Activated naive CD4-positive, alpha-beta T cell treated with anti-CD3 and anti-CD28 coated beads for 36 hours (primary cell): ENCODE measurements at places on chromosomes 11 and 22. TPM values are rescaled to one million over a fixed set of nuclear protein-coding genes. Genes with fewer than 3 reads are reported as not detected.

CCDC157 gene
- total RNA-seq = 1.1 TPM

SEZ6L gene
- not detected for total RNA-seq

SLCO2B1 gene
- total RNA-seq = not detected

OR4C6 gene
- total RNA-seq = not detected

ADORA2A gene
- 38.0 TPM for total RNA-seq

EXT2 gene
- 23.8 TPM for total RNA-seq

CARD10 gene
- total RNA-seq = not detected

ABCG4 gene
- total RNA-seq = 0.31 TPM

- no peak overlapping the region for H3K4me3 ChIP-seq
- no peak overlapping the region for H3K27ac ChIP-seq
- peaks cover 44% of the 10 kb centered on the region for H3K4me1 ChIP-seq
- no peaks in the 10 kb centered on the region for H3K36me3 ChIP-seq
Measured at GRCh38 chr11:118012083-118012669, 26.0 kb downstream of the IL10RA start.

DNA sequence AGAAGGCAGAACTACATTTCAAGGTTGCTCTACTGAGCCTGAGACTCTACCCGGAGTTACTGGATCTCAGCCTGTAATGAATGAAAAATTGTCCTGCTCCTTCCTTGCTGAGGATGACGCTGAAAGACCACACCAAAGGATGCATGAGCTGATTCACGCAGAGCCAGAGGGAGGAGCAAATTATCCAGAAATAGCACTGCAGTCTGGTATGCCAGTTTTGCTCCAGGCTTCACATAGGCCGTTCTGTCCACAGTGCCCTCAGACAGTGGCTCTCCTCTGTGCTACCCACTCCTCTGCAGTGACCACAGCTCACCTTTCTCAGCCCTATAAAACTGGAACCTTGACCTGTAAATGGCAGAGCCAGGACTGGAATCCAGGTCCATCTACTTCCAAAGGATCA is 79.3 kb upstream of the GALNT18 start:
- H3K27me3 ChIP-seq = peaks cover 9% of the 10 kb centered on the region
- no peaks in the 10 kb centered on the region for H3K36me3 ChIP-seq
- DNase-seq = no peak
- no peaks in the 10 kb centered on the region for H3K4me1 ChIP-seq

- H3K4me3 ChIP-seq = no peak overlapping the region
- H3K27ac ChIP-seq = no peak overlapping the region
- H3K36me3 ChIP-seq = no peaks in the 10 kb centered on the region
Measured at GRCh38 chr11:61491736-61492395, 16.7 kb upstream of the LRRC10B start.

- no peak for DNase-seq
- no peak overlapping the region for H3K4me3 ChIP-seq
- no peaks in the 10 kb centered on the region for H3K4me1 ChIP-seq
Measured at GRCh38 chr11:72935700-72936099, 121.5 kb downstream of the ATG16L2 start.

DNA sequence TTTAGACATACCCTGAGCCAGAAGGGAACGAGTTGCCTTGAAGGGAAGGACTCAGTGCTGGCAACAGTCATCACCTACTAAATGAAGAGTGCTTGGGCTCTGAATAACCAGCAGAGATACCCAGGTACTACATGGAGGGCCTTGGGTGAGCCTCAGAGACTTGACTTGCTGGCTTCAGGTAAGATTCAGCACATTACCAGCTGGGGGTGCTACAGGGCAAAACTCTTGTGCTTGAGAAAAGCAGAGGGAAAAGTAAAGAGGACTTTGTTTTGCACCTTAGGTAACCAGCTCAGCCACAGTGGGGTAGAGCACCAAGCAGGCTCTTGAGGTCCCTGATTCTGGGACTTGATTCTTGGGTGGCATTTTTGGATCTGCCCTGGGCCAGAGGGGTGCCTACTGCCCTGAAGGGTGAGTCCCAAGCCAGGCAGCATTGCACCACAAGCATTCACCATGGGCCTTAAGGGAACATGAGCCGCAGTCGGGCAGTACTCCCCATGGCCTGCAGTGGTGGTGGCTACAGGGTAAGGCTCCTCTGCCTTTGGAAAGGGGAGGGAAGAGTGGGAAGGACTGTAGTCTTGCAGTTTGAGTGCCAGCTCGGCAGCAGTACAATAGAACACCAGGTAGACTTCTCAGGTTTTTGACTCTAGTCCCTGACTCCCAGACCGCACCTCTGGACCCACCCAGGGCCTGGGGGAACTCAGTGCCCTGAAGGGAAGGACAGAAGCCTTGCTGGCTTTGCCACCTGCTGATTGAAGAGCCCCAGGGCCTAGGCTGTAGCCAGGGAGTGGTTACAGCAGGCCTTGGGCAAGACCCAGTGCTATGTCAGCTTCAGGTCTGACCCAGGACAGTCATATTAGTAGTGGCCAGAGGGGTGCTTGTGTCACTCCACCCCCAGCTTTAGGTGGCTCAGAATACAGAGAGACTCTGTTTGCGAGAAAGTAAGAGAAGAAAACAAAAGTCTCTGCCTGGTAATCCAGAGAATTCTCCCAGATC is 22.7 kb upstream of the PLEKHA7 start:
- peaks cover 7% of the 10 kb centered on the region for H3K36me3 ChIP-seq
- H3K27ac ChIP-seq = no peak overlapping the region
- peak; percentile 32 for DNase-seq
- no peaks in the 10 kb centered on the region for H3K27me3 ChIP-seq
- H3K4me1 ChIP-seq = no peaks in the 10 kb centered on the region

- H3K27me3 ChIP-seq = no peaks in the 10 kb centered on the region
- no peak for DNase-seq
- H3K27ac ChIP-seq = no peak overlapping the region
- H3K36me3 ChIP-seq = no peaks in the 10 kb centered on the region
- H3K4me3 ChIP-seq = no peak overlapping the region
Measured at GRCh38 chr11:117923773-117924172, 5.4 kb downstream of the TMPRSS13 start.

DNA sequence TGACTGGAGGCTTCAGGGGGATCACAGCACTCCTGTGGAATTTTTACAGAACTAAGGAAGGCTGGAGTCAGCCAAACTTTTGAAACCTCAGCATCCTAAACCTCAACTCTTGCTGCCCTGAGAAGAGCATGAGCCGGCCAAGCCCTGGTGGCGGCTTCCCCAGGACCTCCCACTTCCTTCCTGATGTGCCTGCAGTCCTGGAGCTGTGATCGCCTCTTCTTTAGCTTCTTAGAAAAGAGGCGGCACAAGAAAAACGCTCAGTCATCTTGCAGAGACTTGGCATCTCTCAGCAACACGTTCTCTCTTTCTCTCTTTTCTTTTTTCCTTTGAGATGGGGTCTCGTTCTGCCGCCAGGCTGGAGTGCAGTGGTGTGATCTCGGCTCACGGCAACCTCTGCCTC is 40.4 kb upstream of the AMPD3 start:
- H3K4me3 ChIP-seq = peak overlapping the region; percentile 16
- H3K4me1 ChIP-seq = peaks cover 17% of the 10 kb centered on the region
- no peaks in the 10 kb centered on the region for H3K27me3 ChIP-seq
- no peak overlapping the region for H3K27ac ChIP-seq
- peak; percentile 29 for DNase-seq

- no peak for DNase-seq
- H3K27ac ChIP-seq = no peak overlapping the region
- H3K4me3 ChIP-seq = no peak overlapping the region
- H3K36me3 ChIP-seq = no peaks in the 10 kb centered on the region
- peaks cover 2% of the 10 kb centered on the region for H3K4me1 ChIP-seq
Measured at GRCh38 chr11:61731211-61731951, 21.1 kb upstream of the MYRF start.

DNA sequence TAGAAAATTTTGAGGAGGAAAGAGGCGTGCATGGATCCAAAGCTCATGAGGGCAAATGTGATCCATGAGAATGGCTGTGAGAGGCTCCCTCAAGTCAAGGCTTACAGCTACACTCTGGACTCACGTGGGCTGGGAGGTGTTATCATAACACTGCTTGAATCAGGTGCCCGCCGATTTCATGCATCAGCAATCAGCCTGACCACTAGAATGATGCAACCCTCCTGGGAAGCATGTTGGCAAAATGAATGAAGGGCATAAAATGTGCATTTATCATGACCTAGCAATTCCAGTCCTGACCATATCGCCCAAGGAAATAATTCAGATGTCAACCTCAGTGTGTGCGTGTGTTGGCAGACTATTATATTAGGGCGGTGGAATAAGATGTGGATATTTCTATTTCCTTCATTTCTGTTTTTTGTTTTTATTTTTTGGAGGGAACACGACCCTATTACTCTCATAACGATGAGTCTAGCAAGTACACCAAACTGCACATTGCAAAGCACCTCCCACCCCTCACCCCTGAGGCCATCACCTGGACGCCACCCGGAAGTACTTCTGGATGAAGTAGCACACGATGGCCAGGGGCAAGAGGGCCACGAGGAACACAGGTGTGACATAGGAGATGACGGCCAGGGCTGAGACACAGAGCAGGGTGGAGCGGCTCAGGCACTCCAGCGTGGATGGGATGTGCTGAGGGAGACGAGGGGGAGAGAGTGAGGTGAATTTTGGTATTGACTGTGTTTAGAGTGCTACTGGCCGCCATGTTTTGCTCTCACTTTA is 15.7 kb upstream of the KCNJ11 start:
- H3K36me3 ChIP-seq = no peaks in the 10 kb centered on the region
- no peak overlapping the region for H3K27ac ChIP-seq
- H3K27me3 ChIP-seq = no peaks in the 10 kb centered on the region
- no peaks in the 10 kb centered on the region for H3K4me1 ChIP-seq

DNA sequence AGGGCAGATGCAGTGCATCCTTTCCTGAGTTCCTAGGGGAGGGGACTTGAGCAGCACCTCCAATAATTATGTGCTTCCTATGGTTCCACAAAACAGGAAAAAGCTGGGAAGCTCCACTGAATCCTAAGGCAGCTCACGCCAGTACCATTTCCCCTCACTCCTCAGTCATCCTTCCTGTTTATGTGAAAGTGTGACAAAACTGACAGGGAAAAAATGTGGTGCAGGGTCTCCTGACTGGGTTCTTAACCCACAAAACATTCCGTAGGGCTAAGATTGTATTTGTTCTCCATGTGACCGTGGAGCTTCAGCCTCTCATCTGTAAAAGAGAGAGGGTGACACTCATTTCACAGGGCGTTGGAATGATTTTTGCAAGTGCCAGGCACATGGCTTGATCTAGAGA is 12.2 kb upstream of the LYVE1 start:
- H3K27ac ChIP-seq = no peak overlapping the region
- no peak for DNase-seq
- H3K4me3 ChIP-seq = no peak overlapping the region
- H3K4me1 ChIP-seq = no peaks in the 10 kb centered on the region

- no peak overlapping the region for H3K27ac ChIP-seq
- peaks cover 2% of the 10 kb centered on the region for H3K36me3 ChIP-seq
- H3K4me1 ChIP-seq = peaks cover 3% of the 10 kb centered on the region
Measured at GRCh38 chr22:17830043-17830961, 56.0 kb upstream of the BID start.

GRCh38 chr22:30301995-30302809 is 12.9 kb upstream of the CASTOR1 start:
- H3K4me3 ChIP-seq = peak overlapping the region; percentile 30
- H3K27me3 ChIP-seq = no peaks in the 10 kb centered on the region

GRCh38 chr22:45425531-45426265 is 12.2 kb downstream of the RIBC2 start:
- peaks cover 4% of the 10 kb centered on the region for H3K36me3 ChIP-seq
- no peaks in the 10 kb centered on the region for H3K27me3 ChIP-seq
- DNase-seq = no peak
- H3K27ac ChIP-seq = no peak overlapping the region
- H3K4me1 ChIP-seq = no peaks in the 10 kb centered on the region

DNA sequence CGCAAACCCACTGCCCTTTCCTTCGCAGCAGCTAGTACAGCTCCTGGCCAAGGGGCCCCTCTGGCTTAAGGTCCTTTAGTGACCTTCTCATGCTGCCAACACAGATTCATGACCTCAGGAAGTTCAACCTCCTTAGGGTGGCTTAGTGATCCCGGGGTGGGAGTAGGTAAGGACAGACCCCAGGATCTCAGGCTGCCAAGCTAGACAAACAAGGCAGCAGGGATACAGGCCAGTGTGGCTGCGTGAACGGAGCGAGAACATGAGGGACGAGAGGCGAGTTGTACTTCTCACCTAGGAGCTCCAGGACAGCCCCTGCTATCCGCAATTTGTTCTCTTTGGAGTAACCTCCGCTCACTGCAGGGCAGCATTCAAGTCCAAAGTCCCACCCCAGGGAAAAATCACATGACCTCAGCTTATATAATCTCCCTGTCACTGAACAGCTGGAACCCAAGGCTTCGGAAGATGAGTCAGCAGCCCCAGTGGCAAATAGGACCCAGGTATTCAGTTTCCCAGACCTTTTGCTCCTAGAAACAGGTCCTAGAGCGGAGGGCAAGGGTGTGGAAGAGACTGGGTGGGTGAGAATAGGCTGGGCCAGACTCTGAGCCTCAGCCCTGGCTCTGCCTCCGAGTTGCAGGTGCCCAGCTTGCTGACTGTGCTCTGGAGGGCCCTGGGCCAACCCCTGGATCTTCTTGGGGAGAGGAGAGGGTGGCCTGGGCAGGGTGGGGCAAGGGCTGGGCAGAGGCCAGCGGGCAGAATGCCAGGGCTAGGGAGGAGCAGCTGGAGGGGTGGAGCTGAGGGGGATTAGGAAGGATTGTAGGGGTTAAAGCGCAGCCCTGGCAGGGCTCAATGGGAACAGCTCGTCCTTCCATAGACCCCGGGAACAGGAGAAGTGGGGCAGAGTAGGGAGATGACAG is 13.1 kb downstream of the USP2 start:
- no peaks in the 10 kb centered on the region for H3K36me3 ChIP-seq
- peaks cover 6% of the 10 kb centered on the region for H3K4me1 ChIP-seq
- H3K4me3 ChIP-seq = no peak overlapping the region

GRCh38 chr22:35379146-35379993 is 1.5 kb upstream of the HMOX1 start:
- H3K36me3 ChIP-seq = no peaks in the 10 kb centered on the region
- no peak for DNase-seq
- no peak overlapping the region for H3K27ac ChIP-seq
- H3K27me3 ChIP-seq = peaks cover 28% of the 10 kb centered on the region

DNA sequence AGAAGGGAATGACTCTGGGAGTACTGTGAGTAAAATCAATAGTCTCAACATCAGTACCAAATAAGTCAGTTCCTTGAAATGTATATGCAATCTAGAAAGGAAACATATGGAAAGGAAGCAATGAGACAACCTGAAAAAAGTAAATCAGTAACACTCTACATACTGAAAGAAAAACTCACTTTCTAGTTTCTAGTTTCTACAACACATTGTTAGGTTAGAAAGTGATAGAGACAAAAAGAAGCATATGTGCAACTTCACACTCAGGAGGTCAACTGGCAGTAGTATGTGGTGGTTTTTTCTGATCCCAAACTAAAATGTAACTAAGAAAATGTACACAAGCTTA is 156.5 kb upstream of the SOX6 start:
- H3K27me3 ChIP-seq = no peaks in the 10 kb centered on the region
- H3K36me3 ChIP-seq = no peaks in the 10 kb centered on the region
- DNase-seq = no peak

GRCh38 chr11:46386674-46387073 is 4.9 kb downstream of the CHRM4 start:
- no peak overlapping the region for H3K4me3 ChIP-seq
- peaks cover 53% of the 10 kb centered on the region for H3K27me3 ChIP-seq
- no peaks in the 10 kb centered on the region for H3K36me3 ChIP-seq
- H3K27ac ChIP-seq = no peak overlapping the region
- H3K4me1 ChIP-seq = peaks cover 23% of the 10 kb centered on the region
